ENCODE measurements at places on chromosomes 11 and 22. TPM values are rescaled to one million over a fixed set of nuclear protein-coding genes. Genes with fewer than 3 reads are reported as not detected.

GRCh38 chr11:10155793-10156490 is 138.1 kb downstream of the SBF2 start:
- DNase-seq: no peak

DNA sequence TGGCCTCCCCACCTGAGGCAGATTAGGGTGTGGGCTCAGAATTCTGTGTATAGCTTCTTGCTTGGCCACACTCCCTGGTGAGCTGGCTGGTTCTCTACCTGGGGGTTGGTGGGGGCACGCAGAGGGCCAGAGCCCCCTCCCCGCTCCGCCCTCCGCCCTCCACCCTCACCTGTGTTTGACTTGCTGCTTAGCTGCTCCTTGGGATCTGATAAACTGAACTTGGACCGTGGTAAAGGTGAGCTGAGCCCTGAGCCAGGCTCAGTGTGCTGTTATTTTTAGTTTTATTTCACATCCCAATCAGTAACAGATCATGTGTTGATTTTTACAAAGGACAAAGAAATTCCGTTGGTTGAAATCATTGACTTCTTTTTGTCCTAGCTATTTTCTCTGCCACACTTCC is 2.0 kb downstream of the OVOL1 start:
- peak; percentile 30 for DNase-seq

DNA sequence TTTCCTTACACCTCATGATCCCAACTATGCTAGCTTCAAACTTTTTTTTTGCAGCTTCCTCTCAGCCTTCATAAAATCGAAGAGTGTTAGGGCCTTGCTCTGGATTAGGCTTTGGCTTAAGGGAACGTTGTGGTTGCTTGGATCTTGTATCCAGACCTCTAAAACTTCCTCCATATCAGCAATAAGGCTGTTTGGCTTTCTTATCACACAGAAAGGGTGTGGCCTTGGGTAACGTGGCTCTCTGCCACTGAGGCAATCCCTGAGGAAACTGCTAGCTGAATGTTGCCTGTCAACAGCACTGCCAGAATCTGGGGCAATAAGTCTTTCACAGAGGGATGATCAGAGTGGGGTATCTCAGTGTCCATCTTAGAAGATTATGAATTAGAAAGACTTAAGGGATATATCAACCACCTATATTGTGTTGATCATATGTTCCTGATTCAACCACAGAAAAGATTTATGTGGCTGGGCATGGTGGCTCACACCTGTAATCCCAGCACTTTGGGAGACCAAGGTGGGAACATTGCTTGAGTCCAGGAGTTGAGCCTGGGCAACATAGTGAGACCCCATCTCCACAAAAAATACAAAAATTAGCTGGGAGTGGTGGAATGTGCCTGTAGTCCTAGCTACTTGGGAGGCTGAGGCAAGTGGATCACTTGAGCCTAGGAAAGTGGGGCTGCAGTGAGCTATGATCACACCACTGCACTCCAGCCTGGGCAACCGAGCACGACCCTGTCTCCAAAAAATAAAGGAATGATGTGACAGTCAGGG is 12.5 kb upstream of the CUL5 start:
- DNase-seq: peak; percentile 53

- DNase-seq: peak; percentile 88
These were observed at the start of gene GLB1L2 for GRCh38 chr11:134331354-134332188. Gene GLB1L2, plus strand, starts transcription at chr11:134331988. Its CDS starts 74 bp downstream, at chr11:134332062.

SPON1 gene
- total RNA-seq: 91.4 TPM

GRCh38 chr11:4102711-4103110 is 8.1 kb downstream of the RRM1 start:
- no peak for DNase-seq

All from colonic mucosa (tissue), 4 donors.